ENCODE measurements at places on chromosomes 5 and 9.

GRCh38 chr9:87567001-87567400 is 69.3 kb downstream of the DAPK1 start:
- DNase-seq: no peak

- no peak for DNase-seq
Measured at GRCh38 chr9:127140842-127141675, 18.6 kb upstream of the ANGPTL2 start.

GRCh38 chr5:61496860-61497259 is 164.8 kb downstream of the ZSWIM6 start:
- DNase-seq: no peak

DNA sequence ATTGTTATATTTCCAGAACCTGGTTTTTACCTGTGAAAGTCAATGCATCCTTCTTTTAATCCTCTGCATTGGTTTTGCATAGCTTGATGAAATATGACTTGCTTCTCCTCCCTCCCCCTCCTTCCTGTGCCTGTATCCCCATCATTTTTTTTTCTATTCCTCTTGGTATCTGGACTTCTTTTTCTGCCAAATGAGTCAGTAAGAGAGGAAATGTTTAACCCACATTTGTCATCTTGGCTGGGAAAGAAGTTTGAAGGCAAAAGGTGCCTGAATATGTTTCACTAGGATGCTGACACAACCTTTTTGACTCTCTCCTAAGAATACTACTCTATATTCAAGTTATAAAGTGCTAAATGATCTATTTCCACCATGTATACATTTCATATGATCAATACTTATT is 35.5 kb upstream of the CDKN2B start:
- no peak for DNase-seq

DNA sequence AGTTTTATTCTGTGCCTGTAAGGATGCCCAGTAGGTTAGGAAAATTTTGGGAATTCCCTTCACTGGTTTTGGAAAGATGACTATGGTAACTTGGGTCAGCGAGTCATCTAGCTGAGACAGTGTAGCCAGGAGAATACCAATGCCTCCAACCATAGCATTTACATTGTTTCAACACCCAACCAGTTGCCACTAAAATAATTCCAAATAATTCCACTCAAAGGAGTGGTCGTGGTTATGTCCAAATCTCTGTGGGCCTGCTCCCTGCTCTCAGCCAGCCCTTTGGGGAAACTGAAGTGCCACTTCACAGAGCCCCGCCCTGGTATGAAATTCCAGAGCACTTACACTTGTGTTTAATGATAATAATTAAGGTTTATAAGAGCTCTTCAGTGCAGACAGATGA is 310.5 kb downstream of the PLK2 start:
- DNase-seq: no peak

DNA sequence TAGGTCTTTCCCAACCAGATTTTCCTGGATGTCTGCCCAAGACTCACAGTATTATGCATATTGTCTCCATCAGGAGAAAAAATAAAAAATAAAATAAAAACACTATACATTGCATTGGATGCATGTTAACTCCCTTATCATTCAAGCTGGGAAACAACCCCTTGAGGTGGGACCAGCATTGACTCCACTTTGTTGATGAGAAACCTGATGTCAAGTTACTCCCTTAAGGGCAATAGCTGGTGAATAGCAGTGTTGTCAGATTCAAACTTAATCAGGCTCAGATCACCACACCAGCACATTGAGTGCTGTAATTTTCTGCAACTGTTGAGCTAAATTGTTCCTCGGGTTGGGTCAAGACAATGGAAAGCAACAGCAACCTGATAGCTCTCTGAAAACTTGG is 264.0 kb upstream of the TRIM32 start:
- DNase-seq: no peak
